HuH-7.5 (cell line): ENCODE measurements at places on chromosomes 7 and 10.

DNA sequence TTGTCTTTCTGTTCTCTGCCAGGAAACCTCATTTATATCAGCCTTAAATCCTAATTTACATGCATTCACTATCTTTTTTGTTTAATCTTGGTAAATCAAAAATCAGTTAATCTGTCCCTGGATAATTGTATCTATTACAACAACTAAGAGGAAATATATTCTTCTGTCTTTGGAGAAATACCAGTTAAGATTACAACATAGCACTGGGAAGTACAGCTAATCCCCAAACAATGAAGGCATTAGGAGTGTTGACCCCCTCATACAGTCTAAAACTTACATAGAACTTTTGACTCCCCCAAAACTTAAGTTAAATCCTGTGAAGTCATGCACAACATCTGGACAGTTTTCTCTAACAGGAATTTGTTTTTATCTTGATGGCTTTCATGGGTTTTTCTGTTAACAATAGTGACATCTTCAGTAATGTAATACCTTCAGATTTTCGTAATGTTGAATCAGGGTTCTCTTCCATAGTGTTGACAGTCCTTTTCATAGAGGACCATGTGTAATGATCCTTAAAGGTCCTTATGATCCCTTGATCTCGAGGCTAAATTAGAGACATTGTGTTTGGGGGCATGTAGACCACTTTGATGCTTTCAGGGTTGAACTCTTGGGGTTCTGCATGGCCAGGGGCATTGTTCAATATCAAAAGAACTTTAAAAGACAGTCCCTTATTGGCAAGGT lies 24.1 kb upstream of the ABCC2 start:
- no peak for DNase-seq

DNA sequence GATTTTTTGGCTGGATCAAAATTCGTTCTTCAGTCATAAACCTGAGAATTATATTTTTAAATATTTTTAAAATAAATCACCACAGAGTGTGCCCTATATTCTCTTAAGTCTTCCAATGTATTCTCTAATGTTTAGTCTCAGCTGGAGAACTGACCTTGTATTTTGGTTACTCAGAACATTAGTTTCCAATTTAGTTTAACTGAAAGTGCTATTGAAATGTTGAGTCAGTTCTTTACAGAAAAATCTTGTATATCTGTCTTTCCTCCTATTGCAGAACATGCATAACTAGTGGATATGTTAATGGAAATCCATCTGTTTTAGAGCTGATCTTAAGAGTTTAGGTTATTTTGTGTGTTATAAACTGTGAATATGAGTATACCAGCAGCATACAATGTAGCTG lies 422.7 kb upstream of the IGFBP3 start:
- DNase-seq, result no peak

- no peak for DNase-seq
These were observed 262.5 kb downstream of the SEMA3D start for GRCh38 chr7:84924353-84924752.

- DNase-seq, result no peak
These were observed 14.7 kb upstream of the SAMD8 start for GRCh38 chr10:75096749-75097148.

DNA sequence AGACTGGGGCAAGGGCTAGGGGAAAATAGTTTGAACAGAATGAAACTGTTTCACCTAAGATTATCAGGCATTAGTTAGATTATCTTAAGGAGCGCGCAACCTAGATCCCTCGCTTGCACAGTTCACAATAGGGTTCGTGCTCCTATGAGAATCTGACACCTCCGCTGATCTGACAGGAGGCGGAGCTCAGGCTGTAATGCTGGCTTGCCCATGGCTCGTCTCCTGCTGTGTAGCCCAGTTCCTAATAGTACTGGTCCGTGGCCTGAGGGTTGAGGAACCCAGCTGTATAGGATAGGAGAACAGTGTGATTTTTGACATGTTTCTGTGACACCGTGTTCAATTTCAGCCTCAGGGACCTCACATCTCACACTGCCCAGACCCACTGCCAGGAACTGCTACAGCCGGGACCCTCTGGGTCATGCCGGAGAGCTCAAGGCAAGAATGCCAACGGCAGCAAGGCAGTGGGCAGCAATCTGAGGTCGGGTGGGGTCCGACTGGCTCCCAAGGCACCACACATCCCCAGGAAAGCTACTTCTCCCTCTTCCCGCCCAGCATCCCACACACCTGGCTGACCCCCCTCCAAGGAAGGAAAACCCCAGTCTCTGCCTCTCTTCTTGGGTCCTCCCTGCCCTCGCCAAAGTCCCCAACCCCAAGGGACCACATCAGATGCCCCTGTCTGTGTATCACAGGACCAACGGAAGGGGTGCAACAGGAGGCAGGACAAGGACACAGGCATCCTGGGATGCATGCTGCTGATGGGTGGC lies 31.7 kb downstream of the CAMK2B start:
- no peak for DNase-seq

- DNase-seq, result no peak
These were observed 63.9 kb downstream of the GFRA1 start for GRCh38 chr10:116208956-116209567.

DNA sequence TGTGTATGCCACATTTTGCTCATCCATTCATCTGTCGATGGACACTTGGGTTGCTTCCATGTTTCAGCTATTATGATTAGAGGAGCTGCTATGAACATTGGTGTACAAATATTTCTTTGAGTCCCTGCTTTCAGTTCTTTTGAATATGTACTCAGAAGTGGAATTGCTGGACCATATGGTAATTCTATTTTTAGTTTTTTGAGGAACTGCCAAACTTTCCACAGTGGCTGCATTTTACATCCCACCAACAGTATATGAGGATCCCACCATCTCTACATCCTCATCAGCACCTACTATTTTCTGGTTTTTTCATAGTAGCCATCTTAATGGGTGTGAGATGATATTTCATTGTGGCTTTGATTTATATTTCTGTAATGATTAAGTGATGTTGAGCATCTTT lies 44.7 kb upstream of the ZMIZ2 start:
- DNase-seq, result no peak

- DNase-seq, result no peak
These were observed 69.5 kb upstream of the ZNF438 start for GRCh38 chr10:31101123-31101522.
